ENCODE measurements at places on chromosomes 13 and 19.

DNA sequence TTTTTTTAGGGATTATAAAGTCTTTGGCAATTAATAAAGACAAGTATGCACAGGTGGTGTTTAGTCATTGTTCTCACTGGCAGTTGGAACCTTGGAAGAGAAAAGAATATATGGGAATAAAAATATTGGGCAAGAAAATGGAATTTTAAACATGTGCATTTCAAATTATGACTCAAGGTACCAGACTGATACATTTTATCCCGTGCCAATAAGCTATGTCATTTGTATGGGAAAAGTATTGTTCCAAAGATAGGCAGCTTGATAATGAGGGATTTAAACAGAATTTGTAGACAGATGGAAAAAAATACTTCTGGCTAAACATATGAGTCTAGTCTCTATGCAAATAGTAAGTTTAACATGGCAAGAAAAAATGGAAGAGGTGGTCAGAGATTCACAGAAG is 169.5 kb upstream of the UFM1 start:
- DNase-seq: no peak

GRCh38 chr19:7681340-7682174 is 924 bp downstream of the TRAPPC5 start:
- peak; percentile 34 for DNase-seq

DNA sequence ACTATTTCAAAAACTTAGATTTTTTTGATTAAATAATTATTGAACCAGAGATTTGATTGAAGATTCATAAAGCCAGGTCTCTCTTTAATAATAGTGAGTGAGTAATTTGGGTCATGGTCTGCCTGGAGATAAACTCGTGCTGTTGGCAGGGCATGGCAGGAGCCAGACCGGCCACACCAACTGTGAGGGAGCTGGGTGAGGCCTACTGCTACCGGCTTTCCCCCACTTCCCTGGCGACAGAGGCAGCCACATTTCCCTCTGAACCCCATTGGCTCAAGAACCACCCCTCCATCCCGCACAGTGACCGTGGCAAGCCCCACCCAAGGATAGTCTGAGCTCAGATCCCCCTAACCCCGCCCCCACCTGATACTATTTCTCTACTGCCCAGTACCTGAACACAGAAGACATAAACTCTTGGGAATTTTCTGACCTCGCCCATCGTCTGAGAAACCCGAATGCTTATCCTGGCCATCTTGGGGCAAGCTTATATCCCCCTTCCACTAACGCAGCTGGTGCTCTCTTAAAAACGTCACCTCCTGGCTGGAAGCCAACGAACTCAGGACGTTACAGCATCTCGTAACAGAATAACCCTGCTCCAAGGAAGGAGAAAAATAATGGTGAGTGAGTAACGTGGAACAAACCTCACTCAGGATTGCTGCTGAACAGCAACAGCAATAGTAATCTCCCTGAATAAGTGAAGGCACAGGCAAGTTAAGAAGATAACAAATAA is 627.6 kb upstream of the PCDH9 start:
- no peak for DNase-seq

DNA sequence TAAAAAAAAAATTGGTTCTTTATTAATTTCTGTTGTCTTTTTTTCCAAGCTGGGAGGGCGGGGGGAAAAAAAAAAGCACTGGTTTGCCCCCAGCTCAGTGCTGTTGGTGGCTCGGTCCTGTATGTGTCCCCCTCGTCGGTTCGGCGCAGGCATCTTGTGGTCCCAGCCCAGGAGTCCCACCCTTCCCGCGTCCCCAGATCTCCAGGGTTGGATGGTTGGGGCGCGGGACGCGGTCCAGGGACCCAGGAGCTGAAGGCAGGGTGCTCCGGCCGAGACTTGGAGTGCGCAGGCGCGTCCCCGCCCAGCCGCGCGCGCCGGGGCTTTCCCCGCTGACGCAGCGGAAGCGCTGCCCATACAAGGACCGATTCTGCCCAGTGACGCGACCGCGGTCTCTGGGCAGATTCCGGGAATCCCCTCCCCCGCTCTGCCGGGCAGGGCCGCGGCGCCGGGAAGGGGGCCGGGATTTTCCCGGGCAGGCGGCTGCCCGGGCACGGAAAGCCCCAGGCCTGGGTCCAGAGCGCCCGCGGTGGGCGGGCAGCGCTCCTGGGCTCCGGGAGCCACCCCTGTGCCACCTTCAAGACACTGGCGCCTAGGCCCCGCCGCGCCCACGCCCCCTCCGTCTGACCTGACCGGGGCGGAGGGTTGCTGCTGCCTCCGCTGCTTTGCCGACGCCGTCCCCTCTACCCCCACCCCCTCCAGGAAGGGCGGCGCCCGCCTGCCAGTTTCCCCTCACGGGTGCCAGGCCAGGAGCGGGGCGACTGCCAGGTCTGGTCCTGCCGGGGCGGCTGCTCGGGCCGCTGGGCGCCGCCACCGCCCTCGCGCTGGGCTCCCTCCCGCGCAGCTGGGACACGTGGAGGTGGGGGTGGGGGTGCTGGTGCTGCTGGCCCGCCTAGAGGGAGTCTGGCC is 2.3 kb downstream of the JUNB start:
- DNase-seq: peak; percentile 88

DNA sequence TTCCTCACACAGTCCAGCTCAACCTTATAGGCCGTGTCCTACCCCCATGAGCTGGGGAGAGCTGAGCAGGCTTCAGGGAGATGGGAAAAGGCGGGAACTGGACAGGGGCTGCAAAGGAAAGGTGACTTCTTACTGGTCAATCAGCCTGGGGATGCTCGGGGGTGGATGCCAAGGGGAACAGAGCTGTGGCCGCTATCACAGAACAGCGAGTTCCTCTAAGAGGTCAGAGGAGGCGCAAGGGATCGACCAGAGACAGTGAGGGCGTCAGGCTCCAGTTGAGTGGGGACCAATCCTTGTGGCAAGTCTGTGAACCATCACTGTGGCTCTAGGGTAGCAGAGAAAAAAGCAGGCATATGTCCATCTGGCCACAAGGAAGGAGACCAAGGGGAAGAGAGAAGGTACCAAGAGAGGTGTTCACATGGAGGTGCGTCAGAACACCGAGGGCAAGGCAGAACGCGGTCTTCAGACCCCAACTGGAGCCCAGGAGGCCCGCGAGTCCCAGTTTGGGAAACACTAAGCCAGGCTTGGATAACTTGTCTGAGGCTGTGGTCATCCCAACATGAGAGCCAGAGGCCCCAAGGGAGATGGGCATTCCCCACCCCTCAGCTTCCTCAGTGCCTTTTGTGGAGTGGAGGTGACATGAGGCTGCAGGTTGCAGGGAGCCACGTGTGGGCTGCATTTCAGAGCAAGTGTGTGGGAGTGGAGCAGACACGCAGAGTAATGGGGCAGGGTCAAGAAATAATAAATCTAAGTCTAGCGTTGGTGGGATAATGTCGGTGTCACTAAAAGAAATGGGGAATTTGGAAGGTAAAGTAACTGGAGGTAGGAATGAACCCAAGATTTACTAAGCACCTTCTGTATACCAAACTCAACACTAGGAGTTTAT is 3.9 kb downstream of the F10 start:
- no peak for DNase-seq

- DNase-seq: peak; percentile 25
Measured at GRCh38 chr19:35000647-35001501, 751 bp downstream of the GRAMD1A start.

GRCh38 chr19:31350693-31351055 is 1.4 kb upstream of the TSHZ3 start:
- no peak for DNase-seq

DNA sequence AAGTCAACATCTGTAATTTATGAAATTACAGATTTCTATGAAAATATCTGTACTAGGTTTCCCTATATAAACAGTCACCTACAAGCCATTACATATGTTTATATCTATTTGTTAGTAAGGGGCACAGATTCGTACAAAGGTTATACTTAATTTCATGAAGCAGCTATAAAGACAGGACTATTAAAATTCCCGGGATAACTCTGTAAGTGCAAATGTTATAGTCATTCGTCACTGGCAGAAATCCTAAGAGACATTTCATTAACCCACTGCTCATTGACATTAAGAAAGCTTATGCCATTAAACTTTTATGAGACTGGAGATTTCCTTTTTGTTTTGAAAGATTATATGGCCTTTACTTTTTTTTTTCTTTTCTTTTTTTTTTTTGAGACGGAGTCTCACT is 122.9 kb downstream of the MYO16 start:
- DNase-seq: no peak

DNA sequence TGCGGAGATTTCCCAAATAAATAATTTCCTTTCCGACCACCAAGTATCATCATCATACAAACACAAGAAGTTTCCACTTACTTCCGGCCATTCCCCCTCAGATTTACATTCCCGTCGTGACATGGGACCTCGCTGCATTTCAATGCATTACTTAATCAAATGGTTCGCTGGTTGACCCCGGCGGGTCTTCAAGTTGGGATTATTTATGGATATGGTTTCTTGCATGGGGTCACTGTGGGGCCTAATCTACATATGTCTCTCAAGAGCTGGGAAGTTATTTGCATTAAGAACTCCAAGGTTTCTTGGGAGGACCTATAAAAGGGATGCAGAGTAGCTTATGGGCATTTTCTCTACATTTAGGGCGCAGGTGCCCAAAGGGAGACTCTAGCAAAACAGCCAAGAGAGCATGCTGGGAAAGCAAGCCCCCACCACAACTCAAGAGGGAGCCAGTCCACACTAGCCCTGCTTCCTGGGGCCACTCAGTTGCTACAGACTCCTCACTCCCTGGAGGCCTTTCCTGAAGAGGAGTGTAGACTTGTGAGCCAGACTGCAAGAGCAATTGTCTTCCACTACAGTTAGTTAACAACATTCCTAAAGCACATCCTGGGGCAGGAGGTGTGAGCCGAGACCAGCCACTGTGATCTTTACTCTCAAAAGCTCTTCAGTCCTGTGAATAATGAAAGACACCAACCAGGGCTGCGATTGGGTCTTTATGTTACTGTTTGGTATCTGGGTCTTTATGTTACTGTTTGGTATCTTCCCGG is 125.3 kb downstream of the KATNAL1 start:
- DNase-seq: no peak

DNA sequence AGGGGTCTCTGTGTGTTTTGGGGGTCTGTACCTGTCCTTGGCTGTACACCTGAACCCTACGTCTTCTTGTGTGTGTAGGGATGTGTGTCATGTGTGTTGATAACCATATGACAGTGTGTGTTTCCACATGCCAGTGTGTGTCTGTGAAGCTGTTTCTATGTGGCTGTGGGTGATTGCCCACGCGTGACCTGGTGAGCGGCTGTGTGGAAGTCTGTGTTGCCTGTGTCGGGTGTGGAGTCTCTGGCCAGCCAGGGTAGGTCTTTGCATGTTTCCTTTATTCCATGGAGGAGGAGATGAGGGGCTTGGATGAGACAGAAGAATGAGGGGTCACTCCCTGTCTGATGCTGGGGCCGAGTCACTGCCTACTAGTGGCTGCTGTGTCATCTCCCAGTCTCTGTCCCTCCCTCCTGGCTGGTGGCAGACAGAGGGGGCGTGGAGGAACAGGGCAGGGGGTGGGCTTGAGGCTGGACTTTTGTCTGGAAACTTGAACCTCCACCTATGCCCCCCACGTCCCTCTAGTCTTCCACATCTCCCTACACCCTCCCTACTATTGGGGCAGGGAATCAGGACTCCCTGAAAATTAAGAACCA is 2.8 kb upstream of the FOSB start:
- DNase-seq: no peak

DNA sequence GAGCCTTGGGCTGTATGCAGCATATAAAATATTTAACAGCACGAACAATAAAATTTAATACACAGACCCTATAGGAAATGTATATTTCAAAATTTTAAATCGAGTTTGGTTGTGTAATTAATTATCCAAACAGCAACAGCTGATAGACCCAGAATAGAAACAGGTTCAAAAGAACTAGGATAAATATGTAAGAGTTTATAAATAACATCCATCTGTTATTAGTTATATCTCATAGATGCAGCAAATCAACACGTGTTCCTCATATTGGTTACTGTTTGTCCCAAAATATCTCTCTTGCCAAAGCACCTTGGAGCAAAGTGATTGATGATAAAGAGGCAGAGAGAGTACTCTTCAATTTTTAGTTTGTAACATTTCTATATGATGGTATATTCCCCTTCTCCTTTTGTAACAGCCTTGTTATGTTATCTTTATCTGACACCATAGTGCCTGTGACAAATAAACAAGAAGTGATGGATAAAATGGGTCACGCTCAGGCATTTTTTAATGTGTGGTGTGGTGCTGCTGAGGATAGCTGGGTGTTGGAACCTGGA is 260.6 kb upstream of the NBEA start:
- DNase-seq: no peak

- DNase-seq: no peak
Measured at GRCh38 chr19:55986487-55986886, at the start of gene NLRP5. Gene NLRP5, plus strand, starts transcription at chr19:55986775.

DNA sequence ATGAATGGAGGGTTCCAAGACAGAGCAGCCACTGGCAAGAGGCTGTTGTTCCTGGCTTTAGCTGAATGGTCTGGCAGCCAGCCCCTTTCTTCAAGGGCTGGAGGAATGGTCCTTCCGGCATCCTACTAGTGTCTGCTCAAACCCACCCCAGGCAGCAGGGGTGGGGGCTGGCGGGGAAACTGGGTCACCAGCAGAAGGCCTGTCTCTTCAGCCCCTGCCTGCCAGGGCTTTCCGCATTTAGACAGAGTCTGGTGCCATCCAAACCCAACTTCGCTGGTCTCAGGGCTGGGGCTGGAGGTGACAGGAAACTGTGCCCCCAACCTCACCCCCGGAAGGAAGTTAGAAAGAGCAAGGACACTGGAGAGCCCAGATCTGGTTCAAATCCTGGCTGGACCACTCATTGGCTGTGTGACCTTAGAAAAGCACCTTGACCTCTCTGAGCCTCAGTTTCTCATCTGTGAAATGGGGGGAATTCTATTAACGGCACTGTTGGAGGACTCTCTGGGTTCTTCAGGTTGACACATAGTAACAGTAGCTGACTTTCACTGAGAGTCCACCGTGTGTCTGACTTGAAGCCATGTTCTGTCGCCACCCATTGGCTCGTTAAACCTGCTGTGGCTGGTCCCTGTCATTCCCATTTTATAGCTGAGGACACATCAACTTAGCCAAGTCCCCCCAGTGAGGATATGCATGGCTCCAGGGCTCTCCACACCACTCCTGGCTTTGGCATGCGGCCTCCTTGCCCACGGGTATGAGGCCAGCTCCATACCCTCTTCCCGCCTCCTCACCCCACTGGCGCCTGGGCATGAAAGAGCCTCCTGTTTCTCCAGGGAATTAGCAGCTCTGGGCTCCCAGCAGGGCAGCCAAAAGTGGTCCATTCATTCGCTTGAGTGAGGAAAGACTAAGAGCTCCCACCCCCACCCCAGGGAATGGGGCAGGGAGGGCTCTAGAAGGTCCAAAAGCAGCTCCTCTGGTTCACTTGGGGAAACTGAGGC is 2.5 kb upstream of the NR2C2AP start:
- no peak for DNase-seq

DNA sequence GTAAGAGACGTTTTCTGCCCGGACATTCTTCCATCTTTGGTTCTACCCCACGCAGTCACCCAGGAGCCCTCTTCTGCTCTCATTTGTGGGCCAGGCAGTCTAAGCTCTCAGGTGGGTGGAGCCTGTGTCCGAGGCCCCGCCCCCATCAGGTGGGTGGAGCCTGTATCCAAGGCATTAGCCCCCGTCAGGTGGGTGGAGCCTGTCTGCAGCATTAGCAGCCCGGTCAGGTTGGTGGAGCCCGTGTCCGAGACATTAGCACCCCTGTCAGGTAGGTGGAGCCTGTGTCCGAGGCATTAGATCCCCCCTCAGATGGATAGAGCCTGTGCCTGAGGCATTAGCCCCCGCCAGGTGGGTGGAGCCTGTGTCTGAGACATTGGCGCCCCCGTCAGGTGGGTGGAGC is 45.5 kb upstream of the C13orf46 start:
- no peak for DNase-seq

- no peak for DNase-seq
Measured at GRCh38 chr13:77537289-77537919, 1.9 kb downstream of the SCEL start.

- no peak for DNase-seq
Measured at GRCh38 chr19:30123611-30124010, 181.6 kb downstream of the URI1 start.

Measured in NCI-H524 (cell line).